ENCODE measurements at places on chromosomes 5 and 9. TPM values are rescaled to one million over a fixed set of nuclear protein-coding genes. Genes with fewer than 3 reads are reported as not detected.

GMCL2 gene
- not detected for total RNA-seq

GRCh38 chr5:129372025-129372424 lies 88.1 kb upstream of the ADAMTS19 start:
- DNase-seq, result no peak
- H3K27ac ChIP-seq, result no peak overlapping the region
- H3K4me1 ChIP-seq, result no peaks in the 10 kb centered on the region
- no peaks in the 10 kb centered on the region for H3K27me3 ChIP-seq
- H3K4me3 ChIP-seq, result no peak overlapping the region

DNA sequence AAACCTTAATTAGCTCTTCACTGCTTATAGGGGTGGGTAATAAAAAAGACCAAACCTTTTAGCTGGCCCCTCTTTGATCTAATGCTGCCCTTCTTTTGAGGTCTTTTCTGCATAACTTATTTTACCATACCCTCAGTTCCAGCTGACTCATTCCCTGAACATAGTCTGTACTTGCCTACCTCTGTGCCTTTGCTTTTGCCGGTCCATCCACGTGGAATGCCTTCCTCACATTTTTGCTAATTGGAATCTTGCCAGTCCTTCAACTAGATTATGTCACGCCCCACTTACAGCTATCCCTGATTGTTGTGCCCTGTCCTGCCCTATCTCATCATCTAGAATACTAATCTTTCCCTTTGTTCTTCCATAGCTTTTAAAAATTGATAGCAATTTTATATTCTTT lies 44.2 kb downstream of the FAF2 start:
- H3K27me3 ChIP-seq, result no peaks in the 10 kb centered on the region
- H3K36me3 ChIP-seq, result peaks cover 73% of the 10 kb centered on the region
- no peaks in the 10 kb centered on the region for H3K4me1 ChIP-seq

DNA sequence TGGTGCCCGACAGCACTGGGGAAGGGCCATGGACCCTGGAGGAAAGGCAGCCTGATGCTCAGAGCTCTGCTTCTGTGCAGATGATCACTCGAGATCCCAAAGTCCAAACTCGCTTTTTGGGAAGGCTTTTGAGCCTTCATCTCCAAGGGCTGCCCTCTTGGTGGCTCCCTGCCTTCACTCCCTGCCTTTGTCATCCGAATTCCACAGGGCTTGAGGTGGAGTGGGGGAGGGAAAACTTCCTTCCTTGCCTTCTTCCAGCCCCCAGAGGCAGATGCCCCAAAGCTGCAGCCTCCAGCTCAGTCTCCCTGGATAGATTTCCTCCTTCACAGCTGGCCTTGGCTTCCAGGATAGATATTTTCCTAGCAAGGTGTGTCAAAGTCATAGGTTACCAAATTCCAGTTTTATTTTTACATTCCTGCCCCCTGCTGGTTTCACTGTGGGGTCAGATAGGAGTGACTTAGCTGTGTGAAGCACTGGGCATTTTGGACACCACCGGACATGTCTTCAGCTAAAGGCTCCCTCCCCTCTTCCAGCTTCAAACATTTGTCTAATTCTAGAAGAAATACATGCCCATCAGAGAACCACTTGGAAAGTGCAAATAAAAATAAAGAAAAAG lies 268.2 kb downstream of the HSPA4 start:
- no peak overlapping the region for H3K27ac ChIP-seq
- H3K36me3 ChIP-seq, result no peaks in the 10 kb centered on the region
- no peak overlapping the region for H3K4me3 ChIP-seq
- no peak for DNase-seq
- no peaks in the 10 kb centered on the region for H3K4me1 ChIP-seq

DNA sequence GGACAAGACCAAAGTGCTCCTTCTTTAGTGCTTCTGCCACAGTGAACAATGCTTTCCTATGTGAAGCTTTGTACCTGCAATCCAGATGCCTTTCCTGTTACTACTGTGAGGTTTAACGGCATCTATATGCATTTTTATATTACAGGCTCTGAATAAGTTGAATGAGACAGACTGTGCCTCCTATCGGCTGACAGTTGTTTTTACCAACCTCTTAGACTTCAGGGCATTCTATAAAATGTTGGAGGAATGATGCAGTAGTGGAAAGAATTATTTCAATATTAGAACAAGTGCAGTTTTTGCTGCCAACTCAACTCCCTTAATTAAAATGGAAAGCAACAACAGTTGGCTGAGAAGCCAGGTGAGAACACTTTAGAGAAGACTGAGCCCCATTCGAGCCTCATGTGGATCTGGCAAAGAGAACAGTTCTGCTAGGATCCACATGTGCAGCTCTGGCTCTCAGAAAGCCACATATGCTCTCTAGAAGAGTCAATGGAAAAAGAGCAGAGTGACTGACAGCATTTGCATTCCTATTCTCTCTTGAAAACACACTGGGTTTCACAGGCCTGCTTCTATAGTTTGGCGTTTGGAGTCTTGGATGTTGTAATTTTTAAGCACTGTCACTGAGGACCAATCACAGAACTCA lies 147.5 kb downstream of the LURAP1L start:
- H3K36me3 ChIP-seq, result no peaks in the 10 kb centered on the region
- H3K27me3 ChIP-seq, result no peaks in the 10 kb centered on the region
- no peak overlapping the region for H3K4me3 ChIP-seq

GRCh38 chr9:87323928-87324327 lies 173.7 kb upstream of the DAPK1 start:
- no peaks in the 10 kb centered on the region for H3K36me3 ChIP-seq
- no peak overlapping the region for H3K4me3 ChIP-seq
- H3K27me3 ChIP-seq, result no peaks in the 10 kb centered on the region

GRCh38 chr9:95954940-95955339 lies 79.4 kb downstream of the ERCC6L2 start:
- H3K27me3 ChIP-seq, result no peaks in the 10 kb centered on the region
- no peak overlapping the region for H3K27ac ChIP-seq

GRCh38 chr5:76471987-76472334 lies 68.9 kb downstream of the IQGAP2 start:
- DNase-seq, result no peak
- no peak overlapping the region for H3K27ac ChIP-seq
- H3K27me3 ChIP-seq, result no peaks in the 10 kb centered on the region
- H3K36me3 ChIP-seq, result no peaks in the 10 kb centered on the region
- H3K4me1 ChIP-seq, result peaks cover 17% of the 10 kb centered on the region
- H3K4me3 ChIP-seq, result no peak overlapping the region

SLC34A3 gene
- total RNA-seq, result not detected

GRCh38 chr5:94113087-94113486 lies 371.7 kb upstream of the POU5F2 start:
- no peaks in the 10 kb centered on the region for H3K27me3 ChIP-seq
- no peak overlapping the region for H3K4me3 ChIP-seq
- H3K36me3 ChIP-seq, result no peaks in the 10 kb centered on the region
- H3K27ac ChIP-seq, result no peak overlapping the region
- DNase-seq, result no peak

CENPK gene
- 58.6 TPM for total RNA-seq

DNA sequence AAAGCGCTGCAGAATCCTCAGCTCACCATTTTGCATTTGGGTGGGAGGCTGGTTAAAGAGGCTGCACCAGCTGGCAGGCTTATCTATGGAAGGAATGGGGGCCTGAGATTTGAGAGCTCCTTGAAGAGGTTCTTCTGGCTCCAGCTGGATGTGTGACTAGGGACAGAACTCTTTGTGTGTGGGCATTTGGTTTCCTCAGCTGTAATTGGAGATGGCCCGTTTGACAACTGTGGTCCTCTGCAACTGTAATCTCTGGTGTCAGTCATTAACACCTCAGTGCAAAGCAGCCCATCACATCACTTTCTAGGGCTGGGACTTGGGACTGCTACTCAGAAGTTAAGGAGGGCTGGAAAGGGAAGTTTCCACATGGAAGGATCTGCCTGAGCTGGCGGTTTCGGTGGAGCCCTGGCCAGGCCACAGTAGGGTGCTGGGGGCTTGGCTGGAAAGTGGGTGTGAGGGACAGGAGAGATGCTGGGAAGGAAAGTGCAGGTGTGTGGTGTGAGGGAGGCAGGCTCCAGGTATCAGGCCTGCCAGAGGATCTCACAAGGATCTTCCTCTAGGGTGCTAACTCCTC lies 193.8 kb downstream of the GADD45G start:
- no peak for DNase-seq
- H3K4me3 ChIP-seq, result no peak overlapping the region
- peaks cover 4% of the 10 kb centered on the region for H3K4me1 ChIP-seq
- H3K27me3 ChIP-seq, result no peaks in the 10 kb centered on the region
- no peaks in the 10 kb centered on the region for H3K36me3 ChIP-seq

DNA sequence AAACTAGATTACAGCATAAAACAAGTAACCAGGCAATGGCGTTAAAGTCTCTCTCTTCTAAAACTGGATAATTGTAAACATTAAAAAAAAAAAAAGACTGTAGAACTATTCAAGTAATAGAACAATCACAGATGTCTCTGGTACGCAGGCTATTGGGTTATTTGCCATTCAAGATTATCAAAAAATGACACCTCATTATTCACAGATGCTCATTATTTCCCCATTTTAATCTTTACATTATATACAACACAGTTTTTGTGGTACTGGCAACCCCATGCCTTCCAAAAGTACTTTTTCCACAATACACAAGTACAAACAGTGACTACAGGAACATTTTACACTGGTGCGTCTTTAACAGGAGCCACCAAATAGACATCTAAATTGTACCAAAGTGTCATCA lies 109.4 kb downstream of the ZNF608 start:
- no peak for DNase-seq
- no peaks in the 10 kb centered on the region for H3K27me3 ChIP-seq
- H3K4me1 ChIP-seq, result no peaks in the 10 kb centered on the region
- H3K36me3 ChIP-seq, result no peaks in the 10 kb centered on the region

STK10 gene
- total RNA-seq, result 3.9 TPM

DNA sequence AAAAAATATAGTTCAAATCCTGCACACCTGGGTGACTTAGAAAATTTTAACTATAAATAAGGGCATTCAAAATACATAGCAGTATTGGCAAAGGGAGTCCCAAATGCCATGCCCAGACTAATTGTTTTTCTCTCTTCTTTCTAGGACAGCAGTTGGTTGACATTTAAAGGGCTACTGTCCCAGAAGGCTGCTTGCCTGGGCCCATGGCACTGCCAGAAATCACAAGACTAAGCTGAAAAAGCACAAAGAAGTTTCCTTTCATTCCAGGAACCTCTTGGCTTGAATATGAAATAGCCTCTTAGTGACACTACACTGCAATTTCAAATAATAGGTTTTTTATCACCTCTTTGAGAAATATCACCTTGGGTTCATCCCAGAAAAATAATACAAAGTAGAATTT lies 388.9 kb upstream of the TRPC7 start:
- H3K27ac ChIP-seq, result no peak overlapping the region
- peaks cover 7% of the 10 kb centered on the region for H3K4me1 ChIP-seq
- no peak for DNase-seq

IFNA13 gene
- total RNA-seq, result not detected

GRCh38 chr9:18595597-18595996 lies 121.6 kb downstream of the ADAMTSL1 start:
- H3K27ac ChIP-seq, result no peak overlapping the region
- H3K4me1 ChIP-seq, result no peaks in the 10 kb centered on the region
- no peak overlapping the region for H3K4me3 ChIP-seq
- H3K36me3 ChIP-seq, result no peaks in the 10 kb centered on the region
- no peak for DNase-seq

- no peak overlapping the region for H3K4me3 ChIP-seq
- no peak overlapping the region for H3K27ac ChIP-seq
- no peak for DNase-seq
- no peaks in the 10 kb centered on the region for H3K4me1 ChIP-seq
These were observed 504.8 kb downstream of the DIRAS2 start for GRCh38 chr9:90137801-90138200.

- no peak overlapping the region for H3K4me3 ChIP-seq
- H3K36me3 ChIP-seq, result no peaks in the 10 kb centered on the region
- H3K4me1 ChIP-seq, result no peaks in the 10 kb centered on the region
- no peak for DNase-seq
- H3K27me3 ChIP-seq, result no peaks in the 10 kb centered on the region
- H3K27ac ChIP-seq, result no peak overlapping the region
These were observed 29.9 kb downstream of the FAM219A start for GRCh38 chr9:34428325-34428958.

DNA sequence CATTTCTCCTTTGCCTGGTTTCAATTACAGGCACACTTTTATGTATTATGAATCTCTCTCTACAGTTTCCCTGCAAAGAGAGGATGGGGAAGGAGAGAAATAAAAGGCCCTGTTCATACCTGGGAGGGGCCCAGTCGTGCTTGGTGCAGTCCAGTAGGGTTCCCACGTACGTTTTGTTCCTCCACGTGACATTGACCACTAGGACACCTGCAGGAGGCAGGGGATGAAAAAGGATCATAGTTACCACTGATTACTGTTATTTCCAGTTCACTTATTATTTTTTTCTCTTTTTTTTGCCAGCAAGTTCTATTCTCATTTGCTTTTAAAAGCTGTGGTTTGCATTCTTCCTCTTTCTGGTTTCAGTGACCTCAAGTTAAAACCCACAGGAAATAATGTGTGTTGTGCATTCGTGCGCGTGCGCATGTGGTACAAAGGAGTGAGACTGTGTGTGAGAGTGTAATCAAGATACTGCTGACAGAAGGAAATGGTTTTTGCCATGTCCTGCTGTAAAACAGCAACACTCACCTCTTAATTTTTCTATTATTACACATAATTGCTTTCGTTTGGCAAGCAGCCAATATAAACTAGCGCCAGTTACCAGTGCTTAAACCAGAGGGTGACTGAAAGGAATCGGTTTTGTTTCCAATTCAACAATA lies 96.8 kb downstream of the ZNF608 start:
- DNase-seq, result peak; percentile 43
- no peaks in the 10 kb centered on the region for H3K27me3 ChIP-seq
- no peak overlapping the region for H3K27ac ChIP-seq
- no peaks in the 10 kb centered on the region for H3K36me3 ChIP-seq
- H3K4me3 ChIP-seq, result no peak overlapping the region

FRRS1L gene
- total RNA-seq, result 0.41 TPM

DNA sequence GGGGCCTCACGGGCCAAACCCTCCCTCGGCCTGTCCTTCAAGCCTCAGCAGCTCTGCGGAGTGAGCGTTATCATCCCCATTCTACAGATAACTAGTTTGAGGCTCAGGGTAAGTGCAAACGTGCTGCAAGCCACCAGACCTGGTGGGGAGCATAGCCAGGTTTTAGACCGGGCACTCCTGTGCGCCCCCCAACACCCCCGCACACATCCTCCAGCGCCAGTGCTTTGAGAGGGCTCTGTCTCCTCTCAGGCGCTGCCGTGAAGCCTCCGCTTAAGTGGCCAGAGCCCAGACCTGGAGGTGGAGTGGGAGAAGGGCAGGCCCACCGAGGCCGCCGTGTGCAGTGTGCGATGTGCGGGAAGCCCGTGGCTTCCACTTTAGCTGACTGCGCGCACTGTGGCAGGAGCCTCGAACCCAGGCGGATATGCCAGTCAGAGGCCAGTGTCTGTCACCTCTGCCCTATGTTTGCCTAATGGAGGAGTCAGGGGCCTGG lies 1.6 kb upstream of the MGAT1 start:
- no peak for DNase-seq
- H3K4me3 ChIP-seq, result no peak overlapping the region
- peak overlapping the region; percentile 54 for H3K27ac ChIP-seq
- H3K36me3 ChIP-seq, result no peaks in the 10 kb centered on the region
